ENCODE measurements at places on chromosomes 1 and 21.

DNA sequence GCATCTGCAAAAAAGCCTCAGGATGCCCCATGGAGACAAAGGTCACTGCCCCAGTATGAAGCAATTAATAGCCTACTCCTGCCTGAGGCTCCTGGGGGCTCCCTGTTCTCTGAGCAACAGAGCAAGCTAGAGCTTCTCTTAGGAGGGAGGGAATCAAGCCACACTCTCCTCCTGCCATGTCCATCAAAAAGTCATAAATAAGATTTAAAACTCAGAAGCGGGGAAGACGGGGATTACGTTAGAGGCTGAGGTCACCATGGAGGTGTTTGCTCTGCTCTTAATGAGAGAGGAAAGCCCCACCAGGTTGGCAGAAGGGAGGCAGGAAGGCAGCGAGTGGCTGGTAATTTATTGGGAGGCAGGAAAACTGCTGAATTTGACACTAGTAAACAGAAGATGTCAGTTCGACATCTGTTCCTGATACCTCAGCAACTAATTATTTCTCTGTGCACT lies 98.4 kb upstream of the TNR start:
- DNase-seq: no peak

DNA sequence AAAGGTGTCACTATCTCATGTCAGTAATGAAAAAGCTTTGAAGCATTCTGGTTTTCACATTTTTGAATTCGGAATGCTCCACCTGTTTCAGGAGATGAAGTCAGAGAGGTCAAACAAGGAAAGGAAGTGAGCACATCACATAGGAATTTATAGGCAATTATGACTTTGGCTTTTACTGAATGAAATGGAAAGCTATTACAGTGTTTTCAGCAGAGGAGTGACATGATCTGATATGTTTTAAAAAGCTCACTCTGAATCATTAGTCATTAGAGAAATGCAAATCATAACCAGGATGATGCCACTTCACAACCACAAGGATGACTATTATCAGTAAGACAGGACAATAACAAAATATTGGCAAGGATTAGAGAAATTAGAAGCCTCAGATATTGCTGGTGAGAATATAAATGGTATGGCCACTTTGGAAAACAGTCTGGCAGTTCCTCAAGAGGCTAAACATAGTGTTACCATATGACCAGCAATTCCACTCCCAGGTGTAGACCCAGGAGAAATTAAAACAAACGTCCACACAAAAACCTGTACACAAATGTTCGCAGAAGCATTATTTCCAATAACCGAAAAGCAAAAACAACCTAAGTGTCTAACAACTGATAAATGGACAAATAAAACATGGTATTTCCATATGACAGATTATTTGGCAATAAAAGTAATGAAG lies 7.5 kb downstream of the TAF1A start:
- DNase-seq: no peak

DNA sequence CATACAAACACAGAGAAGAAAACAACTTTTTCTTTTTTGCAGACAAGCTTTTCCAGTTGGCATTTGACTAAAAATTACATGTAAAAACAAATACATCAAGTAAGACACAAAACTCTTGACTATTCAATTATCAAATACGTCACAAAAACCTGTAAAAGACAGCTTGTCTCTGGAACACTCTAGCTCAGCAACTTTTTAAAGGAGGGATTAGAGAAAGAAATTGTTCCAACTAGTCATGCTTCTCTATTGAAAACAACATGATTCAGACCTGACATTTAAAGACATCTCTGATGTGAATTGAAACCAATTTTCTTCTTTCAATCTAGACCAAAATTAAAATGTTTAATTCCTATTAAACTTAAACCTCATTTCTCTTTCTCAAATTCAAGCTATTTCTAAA lies 30.3 kb downstream of the SMYD3 start:
- no peak for DNase-seq

DNA sequence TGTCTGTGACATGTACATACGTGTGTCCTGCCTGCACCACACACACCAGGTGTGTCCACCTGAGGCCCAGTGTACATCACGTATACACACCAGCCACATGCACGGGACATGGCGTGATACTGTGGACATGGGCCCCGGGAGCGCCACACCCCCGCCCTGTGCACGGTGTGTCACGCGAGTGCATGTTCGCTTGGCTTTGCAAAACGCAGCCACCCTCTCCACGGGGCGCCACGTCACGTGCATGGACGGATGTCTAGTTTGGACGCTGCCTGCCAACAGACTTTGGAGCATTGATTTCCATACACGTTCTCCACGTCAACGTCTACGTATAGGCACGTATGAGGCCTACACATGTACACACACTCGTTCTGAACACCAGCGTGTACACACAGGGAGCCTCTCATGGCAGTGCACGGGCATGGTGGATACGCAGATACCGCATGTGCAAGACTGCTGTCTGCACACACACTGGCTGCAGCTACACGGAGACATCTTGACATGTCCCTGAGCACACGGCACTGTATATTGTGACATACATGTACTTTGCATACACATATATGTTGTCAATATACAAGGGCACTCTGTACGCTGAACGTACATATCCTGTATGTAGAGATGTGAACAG lies 2.7 kb downstream of the TMEM240 start:
- no peak for DNase-seq

GRCh38 chr21:25831300-25831960 lies 96.7 kb downstream of the GABPA start:
- DNase-seq: no peak

- no peak for DNase-seq
These were observed 866.3 kb upstream of the B3GALT2 start for GRCh38 chr1:194052514-194053338.

DNA sequence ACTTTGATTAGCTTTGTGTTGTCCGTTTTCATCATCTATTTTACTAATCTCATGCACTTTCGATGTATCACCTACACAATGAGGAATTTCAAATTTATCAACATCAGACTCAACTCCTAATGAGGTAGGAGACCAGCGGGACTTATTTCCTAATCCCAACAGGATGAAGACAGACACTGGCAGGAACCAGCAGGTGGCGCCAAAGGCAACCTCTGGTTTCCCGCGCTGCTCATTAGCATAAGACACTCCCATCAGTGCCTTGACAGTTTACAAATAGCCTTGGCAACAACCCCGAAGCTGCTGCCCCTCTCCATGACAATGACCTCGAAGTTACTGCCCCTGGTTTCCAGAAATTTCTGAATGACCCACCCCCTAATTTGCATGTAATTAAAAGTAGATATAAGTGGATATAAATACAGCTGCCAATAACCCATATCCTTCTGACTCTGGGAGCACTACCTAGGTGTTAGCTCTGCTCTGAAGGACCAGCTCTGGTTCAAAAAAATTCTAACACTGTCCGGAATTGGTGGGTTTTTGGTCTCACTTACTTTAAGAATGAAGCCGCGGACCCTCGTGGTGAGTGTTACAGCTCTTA lies 974.8 kb downstream of the ADGRL2 start:
- no peak for DNase-seq

GRCh38 chr1:2050793-2051682 lies 827 bp downstream of the PRKCZ start:
- DNase-seq: no peak

- peak; percentile 52 for DNase-seq
These were observed 20.8 kb upstream of the RGS2 start for GRCh38 chr1:192787914-192788585.

GRCh38 chr1:68848017-68848416 lies 351.1 kb upstream of the DEPDC1 start:
- DNase-seq: no peak

- DNase-seq: no peak
These were observed 15.7 kb upstream of the GLIS1 start for GRCh38 chr1:53754484-53755312.

DNA sequence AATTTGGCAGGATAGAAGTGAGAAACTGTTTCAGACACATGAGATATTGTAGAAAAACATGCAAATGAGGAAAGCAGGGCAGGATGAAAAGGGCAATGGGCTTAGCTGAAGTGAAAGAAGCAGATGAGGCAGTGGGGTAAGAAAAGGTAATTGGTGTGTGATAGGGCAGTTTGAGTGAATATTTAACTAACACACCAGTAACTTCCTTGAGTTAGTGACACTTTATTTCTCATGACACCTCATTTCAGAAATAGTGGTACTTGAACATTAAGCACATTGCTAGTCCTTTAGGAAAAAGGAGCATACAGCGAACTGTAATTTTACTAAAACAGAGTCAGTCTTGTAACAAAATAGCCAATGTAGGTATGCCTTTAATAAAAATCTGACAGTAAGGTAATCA lies 415.0 kb downstream of the DPYD start:
- DNase-seq: no peak

DNA sequence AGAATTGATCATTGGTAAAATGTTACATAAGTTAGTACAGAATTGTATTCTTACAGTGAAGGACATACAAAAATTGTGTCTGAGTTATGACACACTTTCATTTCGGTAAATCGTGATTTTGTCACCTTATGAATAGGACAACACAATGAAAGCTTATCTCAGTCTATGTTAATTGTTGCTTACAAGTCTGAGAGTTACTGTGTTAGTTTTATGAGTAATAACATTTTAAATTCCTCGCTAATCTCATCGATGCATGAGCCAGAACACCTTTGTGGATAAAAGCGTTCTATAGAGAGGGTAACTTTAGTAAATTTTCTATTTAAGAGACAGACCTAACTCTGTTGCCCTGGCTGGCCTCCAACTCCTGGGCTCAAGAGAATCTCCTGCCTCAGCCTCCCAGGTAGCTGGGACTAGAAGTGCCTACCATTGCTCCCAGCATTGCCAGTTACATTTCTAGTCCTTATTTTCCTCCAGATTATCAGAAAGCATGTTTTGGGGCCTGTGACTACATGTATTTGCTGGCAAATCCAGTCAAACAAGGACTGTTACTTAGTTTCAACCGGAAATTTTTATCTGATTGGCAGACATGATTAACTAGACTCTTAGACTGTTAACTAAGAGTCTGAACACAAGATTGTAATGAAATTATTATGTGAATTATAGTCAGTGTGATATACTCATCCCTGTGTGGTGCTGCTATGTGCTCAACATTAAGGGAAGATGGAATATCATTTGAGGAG lies 3.0 kb downstream of the PRRC2C start:
- no peak for DNase-seq

GRCh38 chr1:153375511-153375910 lies at the start of gene S100A12:
S100A12 (minus strand) TSS chr1:153375621; CDS start chr1:153374592, 1,029 bp downstream.
- no peak for DNase-seq

- no peak for DNase-seq
These were observed 124.2 kb downstream of the AKT3 start for GRCh38 chr1:243725846-243726245.

GRCh38 chr21:31670070-31670469 lies 10.6 kb downstream of the SOD1 start:
- DNase-seq: no peak

- no peak for DNase-seq
These were observed 432.8 kb upstream of the CHRM3 start for GRCh38 chr1:238953448-238954010.
